Stimulated activated CD4-positive, alpha-beta T cell treated with anti-CD3 and anti-CD28 coated beads, Interleukin-12 subunit alpha, Interleukin-12 subunit beta, amount 100 ng/mL, for 4 hours (primary cell): ENCODE measurements at places on chromosomes 4 and X.

- DNase-seq, result peak; percentile 38
Observed at GRCh38 chr4:6916587-6917460, 7.2 kb downstream of the TBC1D14 start.

GRCh38 chrX:10447564-10448214 lies 172.7 kb downstream of the MID1 start:
- DNase-seq, result no peak

- DNase-seq, result no peak
Observed at GRCh38 chr4:114905017-114905416, 208.4 kb downstream of the NDST4 start.

GRCh38 chrX:117834076-117834475 lies 282.5 kb downstream of the KLHL13 start:
- no peak for DNase-seq

GRCh38 chrX:131271274-131271673 lies 17.8 kb downstream of the IGSF1 start:
- DNase-seq, result no peak

GRCh38 chrX:15938072-15938471 lies 83.5 kb upstream of the AP1S2 start:
- no peak for DNase-seq

DNA sequence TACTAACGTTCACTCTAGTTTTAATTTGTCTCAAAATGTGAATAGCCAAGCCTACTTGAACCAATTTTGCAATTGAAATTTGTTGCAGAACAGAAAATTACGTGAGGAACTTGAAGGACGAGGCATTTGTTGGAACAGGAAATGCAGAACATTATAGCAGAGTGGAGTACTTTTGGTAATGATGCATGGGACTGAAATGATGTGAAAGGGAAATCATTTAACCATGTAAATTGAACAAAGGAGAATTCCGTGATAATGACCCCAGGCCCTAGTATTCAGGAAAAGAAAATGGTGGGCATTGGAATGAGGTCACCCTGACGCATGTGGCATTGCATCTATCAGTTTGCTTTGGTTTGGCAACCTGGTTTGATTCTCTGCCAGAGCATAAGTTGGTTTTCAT lies 44.9 kb upstream of the BEND4 start:
- DNase-seq, result no peak
